ENCODE measurements at places on chromosomes 4 and X.

- no peak for DNase-seq
These were observed 163.0 kb downstream of the FAM13A start for GRCh38 chr4:88893961-88894360.

DNA sequence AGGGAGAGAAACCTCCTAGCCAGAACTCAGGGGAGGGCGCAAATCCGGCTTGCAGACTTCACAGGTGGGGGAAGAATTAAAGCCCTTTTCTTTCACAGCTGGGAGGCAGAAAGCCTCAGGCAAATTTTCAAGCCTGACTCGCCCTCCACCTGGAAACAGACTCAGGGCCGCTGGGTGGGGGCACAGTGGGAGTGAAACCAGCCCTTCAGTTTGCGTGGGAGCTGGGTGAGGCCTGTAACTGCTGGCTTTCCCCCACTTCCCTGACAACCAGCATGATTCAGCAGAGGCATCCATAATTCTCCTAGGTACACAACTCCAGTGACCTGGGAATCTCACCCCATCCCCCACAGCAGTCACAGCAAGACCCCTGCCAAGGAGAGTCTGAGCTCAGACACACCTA lies 206.9 kb upstream of the INTU start:
- DNase-seq: no peak

GRCh38 chr4:159425737-159426305 lies 322.9 kb downstream of the RAPGEF2 start:
- no peak for DNase-seq

GRCh38 chrX:71650333-71650969 lies 16.9 kb upstream of the LOC101059915 start:
- no peak for DNase-seq

DNA sequence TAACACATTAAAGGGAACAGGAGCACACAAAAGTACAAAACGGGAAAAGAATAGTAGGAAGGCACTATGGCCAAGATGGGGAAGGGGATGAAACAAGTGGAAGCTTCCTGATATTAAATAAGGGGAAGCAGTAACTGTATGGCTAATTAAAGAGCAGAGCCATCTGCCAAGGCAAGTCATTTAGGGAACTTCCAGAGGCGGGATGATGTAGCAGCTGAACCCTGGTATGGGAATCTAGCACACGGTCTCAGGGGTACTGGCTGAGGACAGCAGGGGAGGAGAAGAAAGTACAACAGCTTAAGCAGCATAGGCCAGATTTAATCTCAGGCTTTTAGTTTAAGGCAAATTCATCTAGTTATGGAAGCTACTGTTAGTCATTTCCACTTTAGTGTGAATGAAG lies 59.1 kb downstream of the IGFBP7 start:
- no peak for DNase-seq

DNA sequence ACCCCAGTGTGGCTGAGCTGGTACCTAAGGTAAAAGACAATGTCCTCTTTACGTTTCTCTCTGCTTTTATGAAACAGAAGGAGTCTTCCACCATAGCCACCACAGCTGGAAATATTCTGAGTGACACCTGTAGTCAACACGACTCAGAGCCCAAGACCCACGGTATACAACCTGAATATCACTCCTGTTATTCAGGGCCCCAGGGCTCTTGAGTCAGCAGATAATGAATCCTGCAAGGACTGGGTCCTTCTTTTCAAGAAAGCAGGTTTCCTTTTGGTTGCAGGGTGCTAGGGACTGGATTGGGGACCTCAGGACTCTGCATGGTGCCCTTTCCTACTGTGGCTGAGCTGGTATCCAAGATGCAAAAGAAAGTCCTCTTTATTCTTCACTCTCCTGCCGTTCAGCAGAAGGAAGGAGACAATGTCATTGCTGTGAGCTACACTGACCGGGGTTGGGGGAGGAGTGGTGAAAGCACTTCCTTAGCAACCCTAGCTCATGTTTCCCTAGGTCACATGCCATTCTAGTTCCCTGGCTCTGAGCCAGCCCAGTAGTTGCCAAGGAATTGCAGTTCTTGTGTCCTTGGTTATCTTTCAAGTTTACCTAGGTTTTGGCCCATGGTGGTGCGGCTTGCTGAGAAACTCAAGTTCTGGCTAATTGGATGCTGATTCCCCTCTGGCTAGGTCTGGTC lies 23.7 kb upstream of the UNC5C start:
- no peak for DNase-seq

- no peak for DNase-seq
These were observed 335.9 kb upstream of the AR start for GRCh38 chrX:67207912-67208311.

GRCh38 chrX:64352081-64352480 lies 43.2 kb downstream of the MTMR8 start:
- DNase-seq: no peak

- DNase-seq: no peak
These were observed 569 bp upstream of the PDLIM5 start for GRCh38 chr4:94451051-94451694.

GRCh38 chrX:120350450-120351138 lies 11.3 kb upstream of the ATP1B4 start:
- no peak for DNase-seq

- DNase-seq: no peak
These were observed 1.7 kb upstream of the SPARCL1 start for GRCh38 chr4:87530868-87531267.

GRCh38 chrX:67604979-67605703 lies 61.3 kb downstream of the AR start:
- no peak for DNase-seq

GRCh38 chr4:141860974-141861373 lies 224.6 kb downstream of the IL15 start:
- DNase-seq: no peak

DNA sequence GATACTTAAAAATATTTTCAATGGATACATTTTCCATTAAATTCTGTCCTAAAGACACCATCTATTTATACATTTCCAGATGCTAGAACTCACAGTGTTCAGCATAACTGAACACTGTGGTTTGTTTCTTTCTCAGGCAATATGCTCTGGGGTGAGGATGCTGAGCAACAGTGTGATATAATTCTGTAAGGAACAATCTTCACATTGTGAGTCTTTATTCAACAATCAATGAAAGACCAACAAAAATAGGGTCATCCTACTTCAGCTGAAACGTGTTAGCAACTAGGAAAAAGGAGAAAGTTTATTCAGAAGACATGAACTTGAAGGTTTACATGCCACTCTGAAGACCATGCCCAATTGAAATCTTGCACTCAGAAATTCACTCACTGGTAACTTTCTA lies 284.8 kb downstream of the UNC5C start:
- no peak for DNase-seq

DNA sequence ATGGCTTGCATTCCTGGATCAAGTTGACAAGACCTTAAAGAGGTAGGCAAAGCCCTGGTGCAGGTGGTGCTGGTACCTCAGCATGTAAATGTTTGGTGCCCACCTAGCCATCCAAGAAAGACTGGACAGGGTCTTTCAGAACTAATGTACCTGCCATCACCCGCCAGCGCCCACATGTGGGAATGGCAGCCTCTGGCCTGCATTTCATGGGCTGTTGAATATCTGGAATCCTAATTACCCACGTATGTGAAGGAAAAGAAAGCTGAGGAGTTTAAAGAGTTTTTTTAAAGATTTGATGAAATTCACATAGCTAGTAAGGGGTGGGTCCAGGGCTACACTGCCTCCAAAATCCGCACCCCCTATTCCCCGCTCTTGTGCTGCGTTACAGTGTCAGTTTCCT lies 8.6 kb upstream of the CCDC149 start:
- DNase-seq: no peak

All from thymus (tissue), 14 donors.